Esophagus muscularis mucosa (tissue), 4 donors: ENCODE measurements at places on chromosomes 6 and 20. TPM values are rescaled to one million over a fixed set of nuclear protein-coding genes. Genes with fewer than 3 reads are reported as not detected.

Gene PHIP
- total RNA-seq: 27.5 TPM

DNA sequence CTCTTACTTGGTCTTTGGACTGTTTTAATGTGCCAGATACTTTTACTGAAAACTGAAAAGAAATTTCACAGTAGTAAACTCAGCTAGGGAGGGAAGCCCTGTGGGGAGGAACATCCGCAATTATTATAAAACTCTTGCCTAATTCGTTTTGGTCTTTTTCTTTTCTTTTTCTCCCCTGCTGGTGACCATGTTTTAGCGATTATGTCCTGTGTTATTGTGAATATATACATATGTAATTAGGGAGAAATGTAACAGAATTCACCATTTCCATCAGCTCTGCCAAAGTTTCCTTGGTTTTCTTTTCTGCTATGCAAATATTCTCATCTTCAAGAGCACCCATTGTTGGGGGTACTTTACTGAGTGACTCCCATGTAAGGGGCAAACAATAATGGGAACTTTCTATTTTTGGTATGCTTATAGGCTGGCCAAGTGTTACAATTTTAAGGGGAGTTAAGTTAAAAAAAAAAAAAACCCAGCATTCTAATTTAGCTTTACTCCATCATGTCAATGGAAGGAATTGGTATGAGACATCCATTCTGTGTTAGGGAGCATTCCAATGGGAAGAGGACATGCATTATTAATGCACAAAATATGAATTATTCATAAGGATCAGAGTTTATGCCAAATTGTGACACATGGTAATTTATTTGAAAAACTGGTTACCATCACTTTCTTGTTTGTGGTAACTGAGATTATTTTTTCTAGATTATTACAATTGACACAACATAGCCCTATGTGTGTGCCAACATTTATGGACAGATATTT lies 2.0 kb downstream of the DOK5 start:
- no peak for DNase-seq

Gene SLC17A2
- total RNA-seq: not detected

Gene ZKSCAN8
- total RNA-seq: 19.9 TPM

Gene EYA2
- total RNA-seq: 5.3 TPM

DNA sequence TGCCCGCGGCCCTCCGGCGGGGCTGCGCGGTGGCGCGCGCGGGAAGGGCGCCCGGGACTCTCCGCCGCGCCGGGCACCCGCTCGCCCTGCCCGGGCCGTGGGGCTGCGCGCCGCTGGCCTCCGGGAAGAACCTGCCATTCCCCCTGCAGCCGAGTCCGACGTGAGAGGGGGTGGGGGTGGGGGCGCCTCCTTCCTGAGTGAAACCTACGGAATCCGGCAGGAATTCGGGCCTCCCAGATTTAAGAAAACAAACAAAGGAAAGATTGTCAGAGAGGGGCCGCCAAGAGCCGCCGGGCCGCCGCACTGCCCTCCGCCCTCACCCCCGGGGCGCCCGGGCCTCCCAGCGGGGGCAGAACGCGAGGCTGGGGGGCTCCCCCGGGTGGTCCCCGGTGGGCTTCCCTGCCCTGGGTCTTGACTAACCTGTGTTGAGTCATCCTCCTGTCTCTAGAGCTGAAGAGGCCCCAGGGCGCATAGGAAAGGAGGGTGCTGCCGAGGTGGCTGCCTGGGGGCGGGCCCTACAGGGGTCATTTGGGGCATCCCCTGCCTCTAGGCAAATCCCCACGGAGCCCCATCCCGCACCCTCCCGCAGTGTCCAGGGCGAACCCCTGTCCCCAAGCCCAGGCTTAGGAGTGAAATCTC lies 42.2 kb upstream of the FOXP4 start:
- DNase-seq: no peak
